Activated CD4-positive, CD25-positive, alpha-beta regulatory T cell (primary cell): ENCODE measurements at places on chromosomes 12 and 14.

GRCh38 chr12:104722601-104723534 is 235.2 kb downstream of the SLC41A2 start:
- DNase-seq: no peak

DNA sequence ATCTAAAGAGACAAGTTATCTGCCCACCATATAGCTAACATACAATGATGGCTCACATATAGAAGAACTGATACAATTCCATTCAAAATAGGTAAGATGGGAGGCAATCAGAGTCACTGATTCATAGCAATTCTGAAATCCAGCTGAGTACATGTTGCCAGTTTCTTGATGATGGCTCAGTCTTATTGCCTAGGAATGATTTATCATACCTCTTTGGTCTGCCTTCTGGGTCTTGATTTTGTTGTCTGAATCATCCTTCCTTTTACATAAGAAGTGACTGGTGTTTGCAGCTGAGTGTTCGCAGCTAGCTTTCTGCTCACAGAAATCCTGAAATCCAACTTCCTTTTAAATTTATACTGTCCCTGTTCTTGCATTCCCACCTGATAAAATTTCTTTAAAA is 463.2 kb upstream of the MGAT4C start:
- no peak for DNase-seq

GRCh38 chr12:84134797-84135366 is 777.7 kb downstream of the SLC6A15 start:
- DNase-seq: no peak

DNA sequence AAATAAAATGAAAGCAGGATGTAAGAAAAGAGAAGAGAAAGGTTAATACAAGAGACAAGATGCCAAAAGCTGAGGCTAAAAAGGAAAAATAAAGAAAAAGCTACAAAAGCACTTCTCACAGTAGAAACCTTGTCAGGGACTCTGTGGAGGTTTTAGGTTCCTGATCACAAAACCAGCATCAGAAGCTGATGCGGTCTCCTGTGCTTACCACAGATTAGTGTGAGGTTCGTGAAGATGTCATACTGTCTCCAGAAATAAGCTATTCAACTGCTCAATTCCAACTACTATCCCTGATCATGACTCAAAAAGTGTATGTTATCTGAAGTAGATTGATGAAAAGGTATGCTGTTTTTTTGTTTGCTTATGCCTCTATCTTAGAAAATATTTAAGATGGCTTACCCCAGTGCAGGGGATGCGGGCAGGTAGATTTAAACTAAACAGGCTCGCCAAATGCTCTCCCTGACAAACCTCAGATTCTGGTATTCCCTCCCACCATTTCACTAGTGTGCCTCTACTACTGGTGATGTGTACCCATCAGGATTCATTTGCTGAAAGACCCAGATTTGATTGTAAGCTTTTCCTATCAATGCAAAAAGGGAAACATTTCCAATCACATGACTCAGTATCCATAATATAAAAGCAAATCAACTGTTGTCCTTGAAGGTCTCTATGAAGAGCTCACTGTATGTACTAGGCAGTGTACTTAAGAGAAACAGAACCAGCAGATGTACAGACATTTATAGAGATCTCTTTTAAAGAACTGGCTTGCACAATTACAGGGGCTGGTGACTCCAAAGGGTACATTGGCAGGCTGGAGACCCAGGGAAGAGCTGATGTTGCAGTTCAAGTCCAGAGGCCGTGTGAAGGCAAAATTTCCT is 169.5 kb upstream of the FOXN3 start:
- DNase-seq: no peak

- no peak for DNase-seq
Measured at GRCh38 chr12:76177821-76178220, 93.3 kb upstream of the NAP1L1 start.

DNA sequence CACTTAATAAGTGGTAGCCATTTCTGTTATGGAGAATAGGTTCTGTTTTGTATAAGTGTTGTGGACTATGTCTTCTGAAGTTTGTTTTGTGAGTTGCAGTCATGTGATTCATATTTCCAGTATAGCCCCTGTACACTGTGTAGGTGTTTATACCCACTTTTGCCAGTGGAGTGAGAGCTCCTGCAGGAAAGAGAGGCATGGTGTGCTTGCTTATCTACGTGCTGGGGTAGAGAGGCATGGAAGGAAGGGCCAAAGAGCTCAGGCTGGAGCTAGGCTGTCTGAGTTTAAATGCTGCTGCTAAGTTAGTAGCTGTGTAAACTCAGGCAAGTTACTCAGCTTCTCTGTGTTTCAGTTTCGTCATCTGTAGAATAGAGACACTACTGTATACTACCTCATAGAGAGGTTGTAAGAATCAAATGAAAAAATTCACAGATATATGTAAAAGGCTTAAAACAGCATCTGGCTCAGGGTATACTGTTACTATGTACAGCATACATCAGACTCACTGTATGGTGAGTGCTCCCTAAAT is 88.2 kb upstream of the SLC38A2 start:
- no peak for DNase-seq

DNA sequence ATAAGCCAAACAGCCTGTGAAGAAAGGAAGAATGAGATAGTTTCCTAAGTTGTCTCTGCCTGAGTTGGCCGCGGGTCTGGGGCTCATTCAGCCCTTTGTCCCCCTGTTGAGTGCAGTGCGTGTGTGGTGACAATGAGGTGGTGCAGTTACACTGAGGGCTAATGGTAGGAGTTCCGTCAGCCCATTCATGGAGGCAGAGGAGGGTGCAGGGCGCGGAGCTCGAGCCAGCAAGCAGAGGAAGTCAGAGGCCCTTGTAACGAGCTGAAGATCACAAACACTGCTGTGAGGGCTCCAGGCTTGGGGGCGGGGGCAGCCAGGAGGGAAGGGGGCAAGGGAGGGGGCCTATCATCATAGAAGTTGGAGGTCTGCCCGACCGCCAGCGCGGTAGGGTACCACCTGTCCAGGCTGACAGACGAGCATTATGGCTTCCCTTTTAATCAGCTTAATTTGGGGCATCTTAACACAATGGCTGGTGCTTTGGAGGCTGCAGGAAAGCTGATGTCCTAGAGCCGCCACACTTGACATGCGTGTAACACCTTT is 20.5 kb downstream of the CCND2 start:
- no peak for DNase-seq
